ENCODE measurements at places on chromosomes 12 and 14.

DNA sequence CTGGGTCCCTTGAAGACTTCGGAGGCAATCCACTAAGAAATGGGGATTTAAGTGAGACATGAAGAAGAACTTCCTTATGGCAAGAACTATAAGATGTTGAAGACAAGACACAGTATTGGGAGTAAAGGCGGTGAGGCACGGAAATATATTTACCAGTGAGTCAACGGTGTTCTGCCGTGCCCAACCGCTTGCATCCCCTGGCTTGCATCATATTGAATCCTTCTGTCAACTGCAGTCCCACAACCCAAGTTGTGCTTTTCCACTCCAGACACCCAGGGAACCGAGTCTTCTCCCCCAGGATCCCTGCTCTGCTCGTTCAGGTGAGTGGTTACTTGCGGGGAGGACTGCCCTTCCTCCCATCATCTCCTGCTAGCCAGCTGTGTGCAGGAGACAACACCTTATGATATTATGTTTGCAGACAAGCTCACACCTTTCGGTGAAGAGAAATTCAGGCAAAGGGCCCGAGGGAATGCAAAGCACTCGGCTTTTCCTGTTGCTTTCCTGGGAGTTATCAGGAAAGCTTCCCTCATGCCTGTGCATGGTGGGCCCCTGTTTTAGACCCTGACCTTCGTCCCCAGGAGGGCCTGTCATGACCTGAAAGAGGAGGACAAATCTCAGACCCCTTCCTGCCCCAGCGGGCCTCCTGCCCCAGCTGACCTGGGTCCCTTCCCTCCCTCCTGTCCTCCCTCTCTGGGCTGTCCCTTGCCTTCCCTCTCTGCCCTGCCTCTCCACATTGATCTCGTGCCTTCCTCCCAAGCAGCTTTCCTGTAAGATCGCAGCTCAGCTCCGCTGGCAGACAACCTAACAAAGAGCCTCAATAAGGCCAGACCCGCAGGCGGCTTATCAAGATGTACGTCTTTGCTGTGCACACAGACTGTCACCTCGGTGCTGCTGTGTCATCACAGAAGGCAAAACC lies 4.3 kb upstream of the LRTM2 start:
- DNase-seq, result no peak

DNA sequence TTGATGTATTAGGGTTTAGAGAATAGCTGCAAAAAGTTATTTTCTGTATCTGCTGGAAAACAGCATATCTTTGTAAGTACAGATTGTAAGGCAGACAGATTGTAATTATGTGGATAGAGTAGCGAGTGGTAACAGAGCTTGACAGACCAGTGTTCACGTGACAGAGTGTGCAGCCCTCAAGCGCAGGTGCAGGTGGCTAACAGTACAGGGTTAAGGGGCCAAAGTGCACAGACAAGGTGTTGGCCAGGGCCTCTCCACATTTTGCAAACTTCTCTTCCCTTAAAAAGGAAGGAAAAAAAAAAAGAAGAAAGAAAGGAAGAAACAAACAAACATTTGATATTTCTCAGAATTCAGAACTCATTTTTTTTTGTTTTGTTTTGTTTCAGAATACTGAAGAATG lies 25.2 kb upstream of the KLHL42 start:
- DNase-seq, result peak; percentile 10

DNA sequence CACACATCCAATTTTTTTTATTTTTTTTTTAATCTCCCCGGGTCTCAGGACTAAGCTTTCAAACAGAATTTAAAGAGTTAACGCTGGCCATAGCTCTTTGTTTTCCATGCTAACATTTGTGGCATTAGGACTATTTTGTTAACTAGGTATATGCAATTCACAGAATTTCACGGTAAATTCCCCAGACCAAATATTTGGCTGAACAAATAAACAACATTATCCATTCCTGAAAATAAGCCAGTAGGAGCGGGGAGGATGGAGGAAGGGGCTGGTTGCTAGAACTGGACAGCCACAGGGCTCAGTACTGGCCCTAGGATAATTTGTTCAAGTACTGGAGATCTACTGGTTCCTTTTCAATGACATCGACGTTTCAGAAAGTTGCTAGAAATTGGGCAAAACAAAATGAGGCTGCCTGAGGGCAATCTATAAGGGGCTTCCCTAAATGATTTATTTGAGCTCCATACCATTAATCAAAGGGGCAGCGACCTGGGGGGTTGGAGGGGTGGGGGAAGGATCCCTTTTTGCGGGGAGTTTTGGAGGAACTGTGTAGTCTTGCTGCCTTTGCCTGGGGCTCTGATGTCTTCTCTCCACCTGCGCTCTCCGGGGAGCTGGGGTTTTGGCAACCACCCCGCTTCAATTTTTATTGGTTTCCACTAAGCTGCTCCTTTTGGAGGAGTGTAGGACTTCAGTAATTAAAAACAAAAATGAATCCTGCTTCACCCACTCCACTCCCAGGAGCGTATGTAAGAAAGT lies 9.0 kb downstream of the BMP4 start:
- DNase-seq, result no peak

GRCh38 chr14:58833634-58834378 lies 196.0 kb downstream of the DACT1 start:
- DNase-seq, result no peak

All from NCI-H510A treated with DMSO at 0.1 percent for 48 hours (cell line).